ENCODE measurements at places on chromosomes 1 and 21. TPM values are rescaled to one million over a fixed set of nuclear protein-coding genes. Genes with fewer than 3 reads are reported as not detected.

The GPR37L1 gene
- 0.18 TPM for total RNA-seq

The EFNA1 gene
- total RNA-seq: 12.2 TPM

The TRIM67 gene
- 0.18 TPM for total RNA-seq

The LIN28A gene
- not detected for total RNA-seq

The USP21 gene
- 35.3 TPM for total RNA-seq

The DPH2 gene
- total RNA-seq: 50.1 TPM

The SPRR1B gene
- total RNA-seq: not detected
